ENCODE measurements at places on chromosomes 4 and X.
A peak's percentile ranks its signal among the peaks of the same experiment; 100 is the strongest.

DNA sequence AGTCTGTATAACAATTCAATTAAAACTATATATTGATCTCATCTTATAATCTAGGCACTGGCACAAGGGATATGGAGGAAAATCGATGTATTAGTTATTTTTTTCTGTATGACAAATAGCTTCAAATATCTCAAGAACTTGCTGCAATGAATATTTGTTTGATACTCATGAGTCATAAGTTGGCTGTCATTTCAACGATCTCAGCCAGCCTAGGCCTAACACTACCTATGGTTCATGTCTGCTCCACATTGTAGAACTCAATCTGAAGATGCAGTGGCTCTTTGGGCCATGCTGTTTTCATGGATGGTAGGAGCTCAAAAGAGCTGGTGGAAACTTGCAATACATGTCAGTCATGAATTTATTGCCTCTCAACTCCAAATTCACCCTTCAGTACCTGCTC, 44.7 kb downstream of the MAGEB17 start:
- DNase-seq, result no peak

- DNase-seq, result no peak
Measured at GRCh38 chr4:143184217-143184502, 557 bp upstream of the USP38 start.

DNA sequence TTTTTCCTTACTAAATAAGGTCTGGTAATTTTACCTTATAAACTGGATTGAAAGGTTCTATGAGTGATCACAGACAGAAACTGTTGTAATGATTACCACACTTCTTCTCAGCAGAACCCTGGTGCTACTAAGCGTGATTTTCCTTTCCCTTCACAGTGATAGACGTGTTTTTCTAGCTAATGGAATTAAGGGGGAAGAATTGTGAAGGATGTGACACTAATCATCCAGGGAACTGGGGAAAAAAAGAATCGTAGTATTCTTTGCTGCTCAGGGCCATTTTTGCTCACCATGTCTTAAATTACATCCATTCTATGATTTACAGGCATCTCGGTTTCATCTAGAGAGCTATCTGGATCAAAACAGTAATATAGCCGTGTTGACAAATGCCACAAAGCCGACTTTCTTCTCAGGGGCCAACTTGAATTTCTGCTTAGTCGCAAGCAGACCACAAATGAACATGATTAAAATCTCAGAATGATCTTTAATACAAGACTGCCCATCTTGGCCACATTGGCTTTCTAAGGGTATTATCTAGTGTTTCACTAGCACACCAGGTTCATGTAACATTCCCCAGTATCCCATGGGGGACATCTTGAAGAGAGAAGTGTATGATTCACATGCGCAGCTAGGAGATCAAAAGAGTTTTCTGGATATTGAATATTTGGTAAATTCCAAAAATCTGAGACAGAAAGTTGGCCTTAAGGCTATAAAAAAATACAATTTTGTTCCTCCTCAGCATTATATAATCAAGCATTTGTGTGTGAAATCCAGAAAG, 154.0 kb downstream of the UGT8 start:
- no peak for DNase-seq

DNA sequence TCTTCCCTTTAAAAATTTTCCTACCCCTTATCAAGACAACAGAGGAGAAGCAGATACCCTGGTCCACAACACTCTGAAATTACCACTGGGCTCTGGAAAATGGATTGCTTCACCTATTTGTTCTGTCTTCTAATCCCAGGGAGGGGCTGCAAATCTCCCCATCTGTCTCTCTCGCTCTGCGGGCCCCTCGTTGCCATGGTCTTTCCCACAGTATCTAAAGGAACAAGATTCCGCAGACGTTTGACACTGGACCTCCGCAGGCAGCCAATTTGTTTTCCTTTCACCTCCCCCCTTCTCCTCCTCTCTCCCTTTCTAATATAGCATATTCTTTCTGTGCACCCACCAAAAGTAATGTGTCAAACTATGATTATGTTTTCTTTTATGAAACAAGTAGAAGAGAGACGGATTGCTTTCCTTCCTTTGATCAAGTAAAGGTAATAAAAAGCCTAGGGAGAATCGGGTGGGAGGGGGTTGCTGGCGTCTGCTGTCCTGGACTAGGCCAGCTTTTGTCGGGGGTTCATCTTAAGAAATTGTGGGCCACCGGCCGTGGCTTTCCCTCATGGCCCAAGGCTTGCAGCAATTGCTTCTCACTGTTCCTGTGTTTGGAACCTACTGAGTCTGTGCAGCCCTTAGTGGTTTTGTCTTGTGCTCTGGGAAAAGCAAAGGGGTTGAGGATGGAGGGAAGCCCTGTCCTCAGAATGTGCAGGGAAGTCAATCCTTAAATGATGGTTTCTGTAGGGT, 81.0 kb downstream of the MGST2 start:
- DNase-seq, result no peak

- no peak for DNase-seq
Measured at GRCh38 chr4:6031846-6032245, 13.6 kb upstream of the C4orf50 start.

DNA sequence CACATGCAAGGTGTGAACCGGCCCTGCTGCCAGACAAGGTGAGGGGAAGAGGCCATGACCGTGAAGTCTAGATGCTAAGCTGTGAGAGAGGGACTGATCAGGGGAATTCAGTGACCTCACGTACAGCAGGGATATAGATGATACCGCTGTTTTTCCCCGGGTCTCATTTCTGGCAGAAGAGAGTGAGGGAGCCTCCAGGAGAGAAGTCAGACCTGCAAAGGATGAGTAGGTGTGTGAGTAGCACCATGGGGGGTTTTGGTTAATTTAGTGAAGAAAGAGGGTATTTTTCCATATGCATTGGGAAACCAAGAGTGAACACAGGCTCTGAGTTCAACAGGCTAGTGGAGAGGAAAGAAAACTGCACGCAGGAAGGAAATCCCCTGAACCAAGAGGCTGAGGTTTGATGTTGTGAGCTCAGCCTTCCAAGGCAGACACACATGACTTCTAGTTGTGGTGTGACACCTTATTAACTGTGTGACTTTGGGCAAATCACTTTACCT, 127.6 kb upstream of the GATB start:
- DNase-seq, result no peak

- DNase-seq, result no peak
Measured at GRCh38 chrX:154307202-154307601, 11.6 kb downstream of the TKTL1 start.

DNA sequence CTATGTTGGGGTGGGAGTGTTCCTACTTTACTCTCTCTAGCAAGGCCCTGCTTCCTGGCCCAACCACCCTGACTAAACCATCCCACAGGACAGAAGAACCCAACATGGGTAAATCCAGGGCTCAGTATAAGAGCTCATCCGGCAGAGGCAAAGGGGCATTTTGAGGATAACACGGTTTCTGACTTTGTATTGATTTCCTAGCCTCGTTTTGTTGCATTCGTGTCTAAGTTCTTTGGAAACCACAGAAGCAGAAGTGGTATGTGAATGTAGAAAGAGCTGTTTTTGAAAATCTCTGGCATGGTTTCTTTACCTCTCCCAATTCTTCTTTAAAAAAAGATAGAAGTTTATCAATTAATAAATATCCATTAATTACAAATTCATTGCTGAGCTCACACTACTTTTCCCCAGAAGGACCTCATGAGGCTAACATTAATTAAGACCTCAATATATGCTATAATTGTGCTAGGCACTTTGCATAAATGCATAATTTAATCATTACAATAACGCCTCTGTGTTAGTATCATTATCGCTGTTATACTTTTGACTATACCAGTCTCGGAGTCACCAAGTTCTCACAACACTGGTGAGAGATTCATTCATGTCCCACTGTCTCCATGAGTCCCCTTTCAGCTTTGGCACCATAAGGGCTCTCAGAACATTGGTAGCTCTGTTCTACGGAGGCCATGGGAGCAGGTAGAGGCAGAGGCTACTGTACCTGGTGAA, 5.8 kb upstream of the CLNK start:
- DNase-seq, result no peak

GRCh38 chrX:23888887-23889501, 18.7 kb downstream of the APOO start:
- DNase-seq, result no peak

DNA sequence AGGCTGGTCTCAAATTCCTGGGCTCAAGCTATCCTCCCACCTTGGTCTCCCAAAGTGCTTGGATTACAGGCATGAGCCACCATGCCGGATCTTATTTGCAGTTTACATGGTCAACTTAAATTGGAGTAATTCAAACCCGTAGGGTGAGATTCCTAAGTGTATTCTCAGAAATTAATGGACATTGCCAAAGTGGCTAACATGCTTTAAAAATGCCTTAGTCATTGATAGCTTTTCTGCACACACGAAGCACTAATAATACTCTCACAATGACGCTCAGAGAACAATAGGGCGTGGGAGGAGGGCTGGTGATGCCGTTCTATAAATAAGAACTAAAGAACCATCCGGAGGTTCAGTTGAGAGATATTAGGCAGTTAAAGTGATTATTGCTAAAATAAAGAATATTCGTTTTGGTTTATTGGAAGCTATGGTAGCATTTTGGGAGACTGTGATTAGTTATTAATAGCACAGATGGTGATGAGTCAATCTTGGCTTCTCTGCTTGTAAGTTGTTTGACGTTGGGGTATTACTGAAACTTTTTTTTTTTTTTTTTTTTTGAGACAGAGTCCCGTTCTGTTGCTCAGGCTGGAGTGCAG, 79.1 kb downstream of the TRAPPC11 start:
- DNase-seq, result no peak

- no peak for DNase-seq
Measured at GRCh38 chrX:46642145-46642544, 68.6 kb downstream of the CHST7 start.

DNA sequence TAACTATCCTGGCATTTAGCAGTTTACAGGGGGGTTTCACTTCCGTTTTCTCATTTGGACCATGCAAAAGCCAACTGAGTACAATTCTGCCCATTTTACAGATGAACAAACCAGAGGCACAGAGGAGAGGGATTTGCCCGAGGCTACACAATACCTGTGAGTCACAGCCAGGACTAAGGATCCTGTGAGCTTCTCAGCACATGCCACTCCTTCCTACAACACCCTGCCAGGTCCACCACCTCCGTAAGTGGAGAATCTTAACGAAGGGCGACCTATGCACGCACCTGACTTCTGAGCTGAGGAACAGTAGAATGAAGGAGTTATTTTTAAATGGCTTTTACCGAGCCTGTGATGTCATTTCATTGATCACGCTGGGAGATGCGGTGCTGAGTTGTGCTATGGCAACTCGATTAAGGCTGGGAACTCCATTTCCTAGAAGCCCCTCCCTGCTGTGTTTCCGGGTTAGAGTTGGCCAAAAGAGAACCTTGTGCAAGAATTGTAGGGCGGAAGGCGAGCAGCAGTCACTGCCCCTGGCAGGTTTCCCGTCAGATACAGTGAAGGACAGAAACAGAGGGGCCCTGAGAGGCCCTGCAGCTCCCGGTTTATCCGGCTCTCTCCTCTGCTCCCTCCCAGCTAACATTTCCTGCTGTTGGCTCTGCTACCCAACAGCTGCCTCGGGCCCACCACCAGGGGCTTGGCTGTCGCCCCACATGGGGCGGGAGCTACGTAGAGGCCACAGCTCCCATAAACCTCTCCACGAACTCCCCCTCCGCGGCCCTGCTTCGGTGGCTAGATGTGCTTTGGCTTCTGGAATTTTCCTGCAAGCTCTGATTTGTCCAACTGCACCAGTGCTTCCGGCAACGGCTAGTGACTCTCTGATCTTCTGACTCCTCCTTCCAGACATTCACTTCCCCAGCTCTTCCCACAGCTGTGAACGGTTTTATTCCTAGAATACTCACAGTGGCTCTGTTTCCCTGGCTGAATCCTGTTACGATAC, 75.1 kb upstream of the USP9X start:
- peak; percentile 0 for DNase-seq

DNA sequence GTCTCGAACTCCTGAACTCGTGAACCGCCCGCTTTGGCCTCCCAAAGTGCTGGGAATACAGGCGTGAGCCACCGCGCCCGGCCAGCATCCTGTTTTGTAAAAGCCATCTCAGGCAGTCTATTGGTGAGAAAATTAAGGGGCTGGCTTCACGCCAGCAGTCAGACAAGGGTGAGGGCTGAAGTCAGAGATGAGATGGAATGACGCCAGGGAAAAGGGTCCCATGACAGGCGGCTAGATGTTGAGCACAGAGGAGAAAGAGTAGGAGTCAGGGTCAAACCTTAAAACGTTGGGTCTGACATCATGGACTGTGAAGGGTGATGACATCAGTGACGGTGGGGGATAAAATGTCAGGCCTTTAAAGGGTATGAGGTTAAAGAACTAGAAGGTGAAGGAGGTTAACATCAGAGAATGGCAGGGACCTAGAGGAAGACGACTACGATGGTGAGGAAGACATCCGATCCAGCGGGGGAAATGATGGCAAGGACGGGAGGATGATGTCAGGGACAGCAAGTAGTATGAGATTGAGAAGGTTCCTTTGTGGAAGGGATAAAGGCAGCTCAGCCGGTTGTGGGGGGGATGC, 504 bp upstream of the RBM3 start:
- no peak for DNase-seq

- DNase-seq, result no peak
Measured at GRCh38 chrX:118726887-118727685, at the start of gene IL13RA1. IL13RA1 (plus strand) TSS chrX:118727606; CDS start chrX:118727639, 33 bp downstream.

DNA sequence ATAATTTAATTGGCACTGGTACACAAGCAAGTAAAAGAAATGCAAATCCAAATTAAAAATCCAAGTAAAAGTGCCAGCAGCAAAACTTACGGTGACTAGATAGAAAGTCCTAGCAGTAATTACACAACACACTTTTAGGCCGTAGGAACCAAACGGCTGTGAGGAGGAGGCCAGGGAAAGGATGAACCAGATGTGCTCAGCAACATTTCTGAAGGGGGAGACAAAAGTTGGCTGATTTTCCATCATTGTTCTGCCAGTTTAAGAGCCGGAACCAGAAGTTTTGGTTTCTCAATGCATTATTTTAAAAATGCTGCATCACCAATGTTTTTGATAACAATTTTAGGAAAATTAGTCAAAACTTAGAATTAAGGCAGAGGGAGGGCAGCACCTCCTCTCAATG, 68.7 kb upstream of the ENPP6 start:
- no peak for DNase-seq

- DNase-seq, result no peak
Measured at GRCh38 chr4:159155119-159155518, 52.2 kb downstream of the RAPGEF2 start.

DNA sequence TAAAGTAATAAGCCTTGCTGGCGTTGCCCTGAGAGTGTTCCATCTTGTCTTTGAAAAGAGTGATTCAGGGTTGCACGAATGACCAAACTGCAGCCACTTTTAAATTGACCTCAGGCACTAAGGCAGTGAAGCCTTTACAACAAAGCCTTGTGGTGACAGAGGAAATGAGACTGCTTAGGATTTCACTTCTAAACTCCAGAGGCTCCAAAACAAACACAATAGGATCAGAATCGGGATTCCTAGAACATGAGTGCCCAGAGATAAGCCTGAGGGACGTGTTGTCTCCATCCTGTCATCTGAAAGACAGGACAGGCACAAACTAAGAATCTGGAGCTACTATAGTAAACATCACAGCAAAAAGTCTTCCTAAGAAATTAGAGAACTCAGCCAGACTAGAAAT, 405.2 kb downstream of the PPARGC1A start:
- no peak for DNase-seq

All from activated CD8-positive, alpha-beta memory T cell treated with anti-CD3 and anti-CD28 coated beads for 4 hours (primary cell).